AG04450 (cell line): ENCODE measurements at places on chromosomes 1 and 21.

GRCh38 chr1:28503117-28503516 is 2.7 kb upstream of the RCC1 start:
- DNase-seq, result no peak

DNA sequence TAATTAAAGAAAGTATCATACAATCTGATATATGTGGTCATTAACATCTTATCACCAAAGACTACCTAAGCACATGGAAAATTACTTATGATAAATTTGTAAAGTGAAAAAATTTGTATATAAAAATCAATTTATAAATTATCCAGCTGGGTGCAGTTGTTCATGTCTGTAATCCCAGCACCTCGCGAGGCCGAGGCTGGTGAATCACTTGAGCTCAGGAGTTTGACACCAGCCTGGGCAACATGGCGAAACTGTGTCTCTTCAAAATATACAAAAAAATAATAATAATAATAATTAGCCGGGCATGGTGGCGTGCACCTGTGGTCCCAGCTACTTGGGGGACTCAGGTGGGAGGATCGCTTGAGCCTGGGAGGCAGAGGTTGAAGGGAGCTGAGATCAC is 82.8 kb upstream of the SYT6 start:
- DNase-seq, result no peak

- DNase-seq, result no peak
Observed at GRCh38 chr1:42730988-42731387, 9.0 kb downstream of the CLDN19 start.

DNA sequence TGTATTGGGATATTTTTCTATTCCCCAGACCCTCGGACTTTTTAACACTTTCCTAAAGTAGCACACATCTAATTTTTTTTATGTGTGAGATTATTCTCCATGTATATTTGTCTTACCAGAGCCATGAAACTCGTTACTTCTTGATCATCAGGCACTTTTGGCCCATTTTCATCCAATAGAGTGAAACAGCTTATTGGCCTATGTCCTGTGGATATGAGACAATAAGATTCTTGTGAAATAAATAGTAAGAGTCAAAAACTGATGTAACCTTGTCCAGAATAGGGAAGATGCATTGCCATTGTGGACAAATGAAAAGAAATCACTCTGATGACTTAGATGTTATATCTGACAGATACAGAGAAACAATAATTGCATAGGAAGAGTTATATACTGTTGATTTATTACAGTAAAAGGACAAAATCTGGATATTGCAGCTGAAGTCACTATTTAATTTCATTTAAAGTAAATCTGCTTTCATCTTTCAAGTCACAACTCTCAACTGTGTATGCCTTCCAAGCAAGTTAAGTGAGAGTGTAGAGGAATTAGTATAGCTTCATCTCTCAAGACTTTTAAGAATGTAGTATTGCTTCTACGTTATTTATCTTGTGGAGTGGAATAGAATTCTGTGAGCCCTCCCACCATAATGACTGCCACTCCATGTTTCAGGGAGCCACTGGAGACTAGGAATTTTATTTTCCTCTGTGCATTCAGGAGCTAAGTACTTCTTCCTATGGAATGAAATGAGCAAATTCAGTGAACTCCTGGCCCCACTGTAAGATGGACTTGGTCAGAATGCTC is 86.9 kb downstream of the ADAMTS1 start:
- DNase-seq, result no peak

DNA sequence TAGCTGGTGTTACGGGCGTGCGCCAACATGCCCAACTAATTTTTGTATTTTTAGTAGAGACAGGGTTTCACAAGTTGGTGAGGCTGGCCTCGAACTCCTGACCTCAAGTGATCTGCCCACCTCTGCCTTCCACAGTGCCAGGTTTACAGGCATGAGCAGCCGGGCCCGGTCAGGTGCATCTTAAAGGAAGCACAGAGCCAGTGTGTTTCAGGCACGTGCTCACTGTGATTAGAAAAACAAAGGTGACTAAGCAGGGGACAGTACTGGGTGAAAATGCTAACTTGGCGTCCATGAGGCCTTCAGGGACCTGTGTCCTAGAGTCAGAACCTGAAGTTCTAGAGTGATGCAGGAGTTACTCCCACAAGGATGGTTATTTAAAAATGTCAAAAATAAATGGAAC is 60.0 kb upstream of the GJA8 start:
- no peak for DNase-seq

DNA sequence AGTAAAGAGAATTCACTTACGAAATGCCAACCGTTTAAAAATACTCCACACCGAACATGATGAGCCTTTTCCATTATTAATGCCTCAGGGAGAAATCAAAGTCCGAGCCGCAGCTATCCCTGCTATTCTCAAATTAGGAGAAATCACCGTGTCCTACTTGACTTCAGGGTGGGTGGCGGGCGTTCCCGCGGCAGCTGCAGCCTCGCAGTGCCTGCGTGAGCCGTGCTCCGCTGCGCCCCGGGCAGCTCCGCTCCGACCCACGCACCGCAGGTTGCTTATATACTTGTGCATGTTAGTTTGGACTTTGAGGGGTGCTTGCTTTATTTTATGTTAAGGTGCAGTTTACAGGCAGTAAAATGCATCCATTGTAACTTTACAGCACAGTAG is 35.6 kb upstream of the PCBP3 start:
- no peak for DNase-seq

- no peak for DNase-seq
Observed at GRCh38 chr1:8218351-8219092, 99.4 kb upstream of the SLC45A1 start.

- peak; percentile 67 for DNase-seq
Observed at GRCh38 chr21:45611939-45612664, 31.4 kb upstream of the PCBP3 start.

GRCh38 chr1:225881959-225882693 is at the start of gene TMEM63A:
Gene TMEM63A, minus strand, starts transcription at chr1:225882380. Its CDS starts 4,800 bp downstream, at chr1:225877580.
- peak; percentile 52 for DNase-seq

- no peak for DNase-seq
Observed at GRCh38 chr1:185674201-185674600, 60.0 kb upstream of the HMCN1 start.
